ENCODE measurements at places on chromosomes 16 and 17. TPM values are rescaled to one million over a fixed set of nuclear protein-coding genes. Genes with fewer than 3 reads are reported as not detected.

Gene SMIM5
- total RNA-seq, result not detected

Gene OR2C1
- not detected for total RNA-seq

Gene CHST4
- 6.5 TPM for total RNA-seq

Gene CSH2
- total RNA-seq, result not detected

Gene CFAP119
- not detected for total RNA-seq

Gene ZNF286A
- 4.8 TPM for total RNA-seq

Gene CHST5
- not detected for total RNA-seq

Gene ETV4
- 1.4 TPM for total RNA-seq

Gene SLC12A3
- not detected for total RNA-seq

DNA sequence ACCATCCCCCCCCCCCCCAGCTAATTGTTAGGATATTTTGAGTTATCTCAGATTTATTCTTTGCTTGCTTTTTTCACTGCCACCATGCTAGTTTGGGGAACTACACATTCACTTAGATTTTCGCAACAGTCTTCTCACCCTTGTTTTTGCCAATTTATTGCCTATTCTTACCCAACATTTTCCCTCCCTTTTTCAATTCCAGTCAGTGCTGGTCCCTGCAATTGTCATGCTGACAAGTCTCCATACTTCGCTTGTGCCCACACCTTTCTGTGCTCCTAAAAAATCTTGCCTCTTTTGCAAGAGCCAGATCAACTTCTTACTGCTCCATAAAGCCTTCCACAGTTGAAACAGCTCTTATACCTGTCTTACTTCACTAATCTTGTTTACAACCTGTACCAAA, 16.3 kb downstream of the TNRC6A start:
- no peak overlapping the region for H3K4me3 ChIP-seq
- H3K4me1 ChIP-seq, result no peaks in the 10 kb centered on the region

DNA sequence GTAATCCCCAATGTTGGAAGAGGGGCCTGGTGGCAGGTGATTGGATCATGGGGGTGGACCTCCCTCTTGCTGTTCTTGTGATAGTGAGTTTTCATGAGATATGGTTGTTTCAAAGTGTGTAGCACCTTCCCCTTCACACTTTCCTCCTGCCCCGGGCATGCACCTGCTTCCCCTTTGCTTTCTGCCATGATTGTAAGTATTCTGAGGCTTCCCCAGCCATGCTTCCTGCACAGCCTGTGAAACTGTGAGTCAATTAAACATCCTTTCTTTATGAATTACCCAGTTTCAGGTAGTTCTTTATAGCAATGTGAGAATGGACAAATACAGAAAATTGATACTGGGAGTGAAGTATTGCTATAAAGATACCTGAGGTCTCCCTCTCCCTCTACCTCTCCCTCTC, 29.4 kb downstream of the RNF112 start:
- DNase-seq, result no peak
- no peaks in the 10 kb centered on the region for H3K27me3 ChIP-seq
- H3K36me3 ChIP-seq, result no peaks in the 10 kb centered on the region
- H3K27ac ChIP-seq, result no peak overlapping the region
- H3K4me3 ChIP-seq, result no peak overlapping the region
- no peaks in the 10 kb centered on the region for H3K4me1 ChIP-seq

DNA sequence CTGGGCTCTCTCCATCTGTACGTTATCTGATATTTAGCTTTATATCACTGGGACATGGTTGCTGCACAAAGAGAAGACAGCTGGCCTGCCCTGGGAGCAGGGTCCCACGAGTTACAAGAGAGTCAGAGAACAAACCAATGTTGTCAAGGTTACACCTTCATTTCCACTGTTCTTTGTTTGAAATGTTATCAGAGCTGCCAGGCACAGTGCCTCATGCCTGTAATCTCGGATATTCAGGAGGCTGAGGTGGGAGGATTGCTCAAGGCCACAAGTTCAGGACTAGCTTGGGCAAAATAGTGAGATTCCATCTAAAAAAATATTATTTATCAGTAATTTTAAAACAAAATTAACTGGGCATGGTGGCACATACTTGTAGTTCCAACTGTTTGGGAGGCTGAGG, 34.6 kb downstream of the ATP6V0A1 start:
- H3K27me3 ChIP-seq, result no peaks in the 10 kb centered on the region
- no peaks in the 10 kb centered on the region for H3K4me1 ChIP-seq
- no peak for DNase-seq
- H3K27ac ChIP-seq, result no peak overlapping the region
- peaks cover 5% of the 10 kb centered on the region for H3K36me3 ChIP-seq

DNA sequence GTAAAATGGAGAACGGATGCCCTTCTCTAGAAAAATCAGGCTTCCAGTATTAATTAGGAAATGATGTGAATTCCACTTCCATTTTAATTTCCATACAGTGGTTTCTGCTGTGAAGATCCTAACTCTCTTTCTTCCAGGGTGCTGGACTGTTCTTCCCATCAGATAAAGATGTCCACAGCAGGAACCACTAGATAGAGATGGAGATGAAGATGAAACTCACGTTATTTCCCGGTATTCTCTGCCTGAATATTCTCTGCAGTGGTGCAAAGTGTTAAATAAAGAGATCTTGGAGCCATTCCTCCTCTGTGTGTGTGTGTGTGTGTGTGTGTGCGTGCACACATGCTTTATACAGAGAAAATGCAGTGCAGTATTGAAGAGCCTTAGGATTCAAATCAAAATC, 727.5 kb downstream of the KCNJ2 start:
- no peak overlapping the region for H3K27ac ChIP-seq
- no peak for DNase-seq
- no peaks in the 10 kb centered on the region for H3K36me3 ChIP-seq

GRCh38 chr16:85462714-85463611, 150.2 kb upstream of the GSE1 start:
- DNase-seq, result no peak
- no peak overlapping the region for H3K4me3 ChIP-seq
- H3K36me3 ChIP-seq, result no peaks in the 10 kb centered on the region
- H3K27me3 ChIP-seq, result no peaks in the 10 kb centered on the region
- no peak overlapping the region for H3K27ac ChIP-seq

DNA sequence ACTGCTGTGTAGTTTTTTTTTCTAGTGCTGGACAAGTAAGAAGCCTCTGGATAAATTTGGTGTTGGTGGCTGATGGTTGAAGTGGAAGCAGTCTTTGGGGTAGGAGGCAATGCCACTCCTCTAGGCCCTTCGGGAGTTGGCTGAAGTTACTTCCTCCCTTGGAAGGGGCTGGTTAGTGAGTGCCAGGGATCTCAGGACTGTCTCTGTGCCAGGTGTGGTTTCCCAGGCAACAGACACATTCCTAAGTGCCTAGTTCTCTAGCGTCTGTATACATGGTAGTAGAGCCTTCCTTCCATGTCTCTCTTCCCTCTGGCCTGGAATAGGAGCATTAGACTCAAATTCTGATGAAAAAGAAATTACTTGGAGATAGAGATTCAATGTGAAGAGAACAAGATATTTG, 15.3 kb downstream of the TMEM98 start:
- peaks cover 3% of the 10 kb centered on the region for H3K36me3 ChIP-seq
- no peaks in the 10 kb centered on the region for H3K4me1 ChIP-seq

GRCh38 chr16:86553356-86553755, 1.7 kb downstream of the MTHFSD start:
- no peaks in the 10 kb centered on the region for H3K27me3 ChIP-seq
- no peaks in the 10 kb centered on the region for H3K4me1 ChIP-seq
- H3K4me3 ChIP-seq, result no peak overlapping the region
- no peak for DNase-seq
- H3K36me3 ChIP-seq, result no peaks in the 10 kb centered on the region

- DNase-seq, result no peak
- H3K4me1 ChIP-seq, result no peaks in the 10 kb centered on the region
- H3K36me3 ChIP-seq, result no peaks in the 10 kb centered on the region
- H3K27ac ChIP-seq, result no peak overlapping the region
- no peak overlapping the region for H3K4me3 ChIP-seq
- H3K27me3 ChIP-seq, result no peaks in the 10 kb centered on the region
Measured at GRCh38 chr16:78199325-78200022, 100.0 kb downstream of the WWOX start.

- H3K27me3 ChIP-seq, result no peaks in the 10 kb centered on the region
- no peak overlapping the region for H3K27ac ChIP-seq
- H3K36me3 ChIP-seq, result no peaks in the 10 kb centered on the region
- DNase-seq, result no peak
Measured at GRCh38 chr16:87186446-87186845, 130.7 kb downstream of the C16orf95 start.

GRCh38 chr16:23609929-23610328, 13.8 kb upstream of the NDUFAB1 start:
- no peak for DNase-seq
- no peaks in the 10 kb centered on the region for H3K4me1 ChIP-seq
- H3K4me3 ChIP-seq, result no peak overlapping the region

- H3K27ac ChIP-seq, result no peak overlapping the region
- H3K36me3 ChIP-seq, result no peaks in the 10 kb centered on the region
- H3K27me3 ChIP-seq, result no peaks in the 10 kb centered on the region
- H3K4me1 ChIP-seq, result no peaks in the 10 kb centered on the region
Measured at GRCh38 chr16:53614346-53614745, 89.3 kb downstream of the RPGRIP1L start.

DNA sequence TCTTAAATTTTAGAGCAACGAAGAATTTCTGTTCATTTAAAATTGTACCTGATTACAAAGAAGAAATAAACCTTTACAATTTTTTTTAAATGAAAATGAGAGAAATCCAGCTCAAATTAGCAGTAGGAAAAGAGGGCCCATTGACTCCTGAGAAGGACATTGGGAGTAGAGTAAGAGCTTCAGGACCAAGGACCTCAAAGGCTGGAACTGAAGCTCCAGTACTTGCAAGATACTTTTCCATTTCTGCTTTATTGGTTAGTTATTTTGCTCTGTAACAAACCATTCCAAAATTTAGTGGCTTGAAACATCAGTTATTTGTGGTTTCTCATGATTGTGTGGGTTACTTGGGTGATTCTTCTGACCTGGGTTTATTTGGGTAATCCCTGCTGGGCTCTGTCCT, 165.9 kb downstream of the PRKCB start:
- no peak for DNase-seq
- no peak overlapping the region for H3K27ac ChIP-seq
- no peaks in the 10 kb centered on the region for H3K36me3 ChIP-seq
- no peaks in the 10 kb centered on the region for H3K27me3 ChIP-seq

GRCh38 chr16:18788828-18789514, 1.2 kb downstream of the RPS15A start:
- H3K36me3 ChIP-seq, result peaks cover 66% of the 10 kb centered on the region
- H3K27me3 ChIP-seq, result no peaks in the 10 kb centered on the region
- DNase-seq, result no peak

DNA sequence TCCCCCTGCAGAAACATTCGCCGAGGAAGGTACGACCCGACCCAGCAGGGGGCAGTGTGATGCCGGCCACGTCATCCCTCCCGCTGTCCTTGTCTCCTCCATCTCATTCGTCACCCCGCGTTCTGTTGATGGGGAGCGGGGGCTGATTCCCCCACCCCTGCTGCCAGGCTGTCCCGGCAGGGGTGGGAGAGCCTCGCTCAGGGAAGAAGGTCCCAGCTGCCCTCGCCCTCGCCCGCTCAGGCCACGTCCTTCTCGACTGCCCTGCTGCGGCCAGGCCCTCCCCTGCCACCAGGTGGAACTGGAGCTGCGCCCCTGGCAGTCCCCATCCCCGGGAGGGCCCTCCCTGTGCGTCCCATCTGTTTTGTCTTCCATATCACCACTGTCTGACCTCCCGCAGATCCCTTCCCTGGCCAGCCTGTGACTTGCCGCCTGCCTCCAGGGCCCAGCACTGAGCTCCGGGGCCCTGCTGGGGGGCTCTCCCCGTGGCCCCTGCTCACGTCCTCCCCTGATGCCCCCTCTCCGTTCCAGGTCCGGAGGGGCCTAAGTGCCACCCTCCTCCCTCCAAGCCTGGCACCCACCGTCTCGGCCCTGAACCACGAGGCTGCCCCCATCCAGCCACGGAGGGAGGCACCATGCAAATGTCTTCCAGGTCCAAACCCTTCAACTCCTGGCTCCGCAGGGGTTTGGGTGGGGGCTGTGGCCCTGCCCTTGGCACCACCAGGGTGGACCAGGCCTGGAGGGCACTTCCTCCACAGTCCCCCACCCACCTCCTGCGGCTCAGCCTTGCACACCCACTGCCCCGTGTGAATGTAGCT, 20.6 kb downstream of the ADAM11 start:
- H3K36me3 ChIP-seq, result no peaks in the 10 kb centered on the region
- H3K4me1 ChIP-seq, result peaks cover 5% of the 10 kb centered on the region
- DNase-seq, result peak; percentile 73
- peak overlapping the region; percentile 17 for H3K4me3 ChIP-seq
- no peak overlapping the region for H3K27ac ChIP-seq
- no peaks in the 10 kb centered on the region for H3K27me3 ChIP-seq

GRCh38 chr16:87724490-87725291, 41.1 kb downstream of the KLHDC4 start:
- no peak overlapping the region for H3K4me3 ChIP-seq
- H3K4me1 ChIP-seq, result no peaks in the 10 kb centered on the region
- DNase-seq, result no peak
- peaks cover 6% of the 10 kb centered on the region for H3K36me3 ChIP-seq

DNA sequence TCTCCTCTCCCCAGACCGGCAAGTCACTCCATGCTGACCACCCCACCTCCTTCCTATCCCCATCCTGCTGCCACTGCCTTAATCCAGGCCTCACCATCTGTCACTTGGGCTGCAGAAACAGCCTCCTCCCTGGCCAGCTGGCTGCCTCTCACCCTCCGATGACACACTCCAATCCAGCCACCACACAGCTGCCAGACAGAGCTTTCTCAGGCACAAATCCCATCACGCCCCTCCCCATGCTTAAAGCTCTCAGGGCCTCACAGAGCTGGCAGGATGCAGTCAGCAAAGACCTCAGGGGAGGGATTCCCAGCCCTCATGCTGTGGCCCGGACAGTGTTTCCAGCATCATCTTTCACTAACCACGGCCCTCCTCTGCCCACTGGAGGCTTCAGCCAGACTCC, 13.7 kb downstream of the CAMKK1 start:
- DNase-seq, result no peak
- H3K36me3 ChIP-seq, result no peaks in the 10 kb centered on the region
- H3K4me3 ChIP-seq, result no peak overlapping the region
- H3K27me3 ChIP-seq, result no peaks in the 10 kb centered on the region
- H3K4me1 ChIP-seq, result no peaks in the 10 kb centered on the region

DNA sequence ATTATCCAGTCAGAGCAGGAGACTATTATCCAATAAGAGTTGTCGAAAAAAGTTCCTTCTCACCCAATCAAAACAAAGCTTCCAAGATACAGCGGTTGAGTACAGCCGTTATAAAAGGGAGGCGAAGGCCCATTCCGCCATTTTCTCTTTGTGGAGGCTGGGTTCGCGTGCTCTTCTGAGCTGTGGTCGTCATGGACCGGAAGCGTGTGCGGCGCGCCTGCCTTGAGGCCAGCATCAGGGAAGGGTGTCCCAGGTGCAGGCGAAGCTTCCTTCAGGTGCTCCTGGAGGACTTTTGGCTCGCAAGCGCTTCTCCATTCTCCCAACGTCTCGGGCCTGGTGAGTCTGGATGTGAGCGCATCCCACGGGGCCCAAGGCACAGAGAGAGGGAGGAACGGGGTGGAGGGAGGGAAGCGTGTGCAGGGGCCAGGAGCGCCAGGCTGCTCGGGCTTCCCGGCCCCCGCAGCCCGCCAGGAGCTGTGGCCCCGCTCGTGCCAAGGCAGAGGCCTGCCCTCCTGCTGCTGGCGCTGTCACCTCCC, 99.2 kb downstream of the GOSR1 start:
- H3K4me3 ChIP-seq, result no peak overlapping the region
- no peaks in the 10 kb centered on the region for H3K27me3 ChIP-seq
